ENCODE measurements at places on chromosomes 4 and X. TPM values are rescaled to one million over a fixed set of nuclear protein-coding genes. Genes with fewer than 3 reads are reported as not detected.

DNA sequence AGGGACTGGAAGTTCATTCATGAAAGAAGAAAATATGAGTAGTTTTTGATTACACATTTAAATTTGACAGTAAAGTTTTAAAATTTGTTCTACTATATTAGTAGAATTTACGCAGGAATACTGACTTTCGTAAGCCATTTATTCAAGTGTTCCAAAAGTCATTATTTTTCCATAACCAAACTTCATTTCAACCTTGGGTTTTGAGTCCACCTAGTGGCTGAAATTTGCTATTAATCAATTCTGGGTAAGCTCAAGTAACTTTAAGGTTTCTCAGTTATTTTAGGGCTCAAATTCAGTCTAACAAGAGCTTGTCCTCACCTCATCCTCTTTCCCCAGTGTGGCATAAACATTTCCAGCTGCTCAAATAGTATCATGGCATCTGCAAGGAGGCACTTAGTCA, 175.4 kb downstream of the SH3BGRL start:
- DNase-seq, result no peak

DNA sequence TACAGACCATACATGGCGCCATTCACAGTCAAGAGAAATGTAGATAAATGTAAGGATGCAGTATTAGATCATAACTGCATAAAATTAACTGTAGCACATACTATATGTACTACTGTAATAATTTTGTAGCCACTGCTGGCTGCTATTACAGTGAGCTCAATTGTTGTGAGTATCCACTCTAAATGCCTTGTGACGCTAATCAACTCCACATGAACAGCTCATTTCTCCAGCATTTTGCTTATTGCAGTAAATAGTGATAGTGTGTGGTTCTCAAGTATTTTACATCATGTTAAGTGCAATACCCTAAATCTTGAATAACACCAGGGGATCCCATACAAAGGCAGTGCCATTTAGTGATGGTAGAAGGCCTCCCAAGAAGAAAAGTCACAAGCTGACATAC, 21.2 kb downstream of the FGFBP1 start:
- no peak for DNase-seq

- no peak for DNase-seq
Measured at GRCh38 chr4:109094056-109094455, 208.4 kb downstream of the COL25A1 start.

GRCh38 chr4:90357117-90357710, 230.0 kb downstream of the CCSER1 start:
- DNase-seq, result no peak

- DNase-seq, result no peak
Measured at GRCh38 chr4:172995161-172995560, 173.4 kb upstream of the GALNT7 start.

DNA sequence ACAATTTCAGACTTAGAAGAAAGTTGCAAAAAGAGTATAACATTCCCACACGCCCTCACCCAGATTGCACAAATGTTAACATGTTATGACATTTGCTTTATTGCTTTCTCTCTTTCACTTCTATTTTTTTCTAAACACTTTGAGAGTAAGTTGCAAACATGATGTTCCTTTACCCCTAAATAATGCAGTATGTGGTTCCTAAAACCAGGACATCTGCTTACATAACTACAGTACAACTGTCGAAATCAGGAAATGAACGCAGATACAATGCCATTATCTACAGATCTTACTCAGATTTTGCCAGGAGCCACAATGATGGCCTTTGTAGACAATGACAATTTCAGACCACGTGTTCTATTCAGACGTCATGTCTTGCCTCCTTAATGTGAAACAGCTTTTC, 22.4 kb downstream of the SH3TC1 start:
- DNase-seq, result no peak

- DNase-seq, result no peak
Measured at GRCh38 chr4:110005461-110006056, 92.9 kb downstream of the EGF start.

DNA sequence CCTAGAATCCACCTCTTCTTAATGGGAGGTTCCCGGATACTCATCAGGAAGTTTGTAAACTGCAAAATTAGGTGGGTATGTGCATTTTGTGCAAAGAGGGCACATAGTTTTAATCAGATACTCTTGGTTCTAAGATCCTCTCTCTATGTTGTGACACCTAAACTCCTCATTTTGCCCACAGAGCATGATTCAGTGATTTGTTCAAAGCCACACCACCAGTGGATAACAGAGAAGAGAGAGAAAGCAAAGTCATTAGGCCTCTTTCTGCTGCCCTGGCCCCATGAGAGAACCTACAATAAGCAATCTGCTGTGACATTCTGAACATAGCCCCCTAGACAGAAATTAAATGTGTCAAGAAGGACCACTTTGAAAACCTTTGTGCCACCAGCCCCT, 72.3 kb upstream of the STIM2 start:
- no peak for DNase-seq

- no peak for DNase-seq
Measured at GRCh38 chr4:139374251-139374650, 72.0 kb upstream of the NDUFC1 start.

- no peak for DNase-seq
Measured at GRCh38 chrX:54415534-54416350, 24.5 kb upstream of the TSR2 start.

GRCh38 chr4:8234715-8235114, 34.8 kb upstream of the HTRA3 start:
- no peak for DNase-seq

DNA sequence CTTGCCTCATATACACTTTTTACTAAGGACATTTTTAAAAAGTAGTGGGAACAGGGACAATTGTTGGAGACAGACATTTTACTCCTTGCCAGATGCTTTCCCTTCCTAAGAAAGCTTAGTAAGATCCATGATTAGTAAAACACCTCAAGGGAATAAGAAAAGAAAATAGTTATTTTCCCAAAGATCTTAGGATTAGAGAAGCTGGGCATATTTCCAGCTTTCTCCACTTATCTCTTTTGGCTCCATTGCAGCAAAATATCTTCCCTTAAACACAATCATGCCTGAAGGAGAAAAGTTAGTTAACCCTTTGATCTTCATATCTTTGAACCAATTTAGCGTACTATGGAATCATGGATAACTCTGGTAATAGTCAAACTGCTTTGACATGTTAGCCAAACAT, 257.9 kb downstream of the PCDH18 start:
- DNase-seq, result no peak

- no peak for DNase-seq
Measured at GRCh38 chr4:48205107-48205506, 64.5 kb downstream of the TEC start.

DNA sequence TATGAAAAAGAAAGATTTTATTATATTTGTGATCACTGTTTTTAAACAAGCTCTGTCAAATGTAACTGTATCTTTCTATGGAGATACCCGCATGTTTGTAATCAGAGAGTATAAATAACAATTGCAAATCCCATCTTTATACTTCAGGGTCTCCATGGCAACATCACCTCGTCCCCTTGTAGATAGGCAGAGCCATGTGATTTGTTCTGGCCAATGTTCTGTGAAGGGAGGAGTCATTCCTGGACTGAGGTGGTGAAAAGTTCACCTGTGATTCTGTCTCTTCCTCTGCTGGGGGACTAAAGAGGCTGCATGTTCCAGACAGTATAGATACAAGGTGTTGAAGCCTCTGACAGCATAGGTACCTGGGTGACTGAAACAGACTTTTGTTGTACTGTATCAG, 45.6 kb upstream of the MED14 start:
- no peak for DNase-seq

GRCh38 chr4:124386648-124387047, 325.9 kb downstream of the ANKRD50 start:
- DNase-seq, result no peak

- peak; percentile 57 for DNase-seq
Measured at GRCh38 chrX:30653415-30654131, at the start of gene GK. GK (plus strand) TSS chrX:30653423; CDS start chrX:30653538, 115 bp downstream.

- peak; percentile 15 for DNase-seq
Measured at GRCh38 chr4:171812665-171813525, at the start of gene GALNTL6. GALNTL6 (plus strand) TSS chr4:171813404.

GRCh38 chr4:10722957-10723356, 38.4 kb upstream of the CLNK start:
- DNase-seq, result no peak

DNA sequence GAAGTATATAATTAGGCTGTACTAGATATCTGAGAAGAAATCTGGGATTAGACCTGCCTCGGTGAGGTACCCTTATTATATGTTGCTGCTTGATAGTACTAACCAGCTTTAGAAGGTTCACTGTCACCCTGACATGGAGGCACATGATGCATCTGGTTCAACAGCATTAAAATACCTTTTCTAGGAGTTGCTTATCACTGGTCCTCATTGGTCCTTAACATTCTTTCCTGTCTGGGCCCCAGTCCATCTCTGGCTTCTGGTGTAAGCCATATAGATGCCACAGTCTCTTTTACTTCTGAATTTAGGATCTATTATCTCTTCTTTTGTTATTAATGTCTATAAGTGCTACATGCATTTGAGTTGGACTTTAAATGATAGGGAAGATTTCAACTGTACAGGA, 40.2 kb downstream of the GPRIN3 start:
- no peak for DNase-seq

GRCh38 chr4:99722006-99722405, 64.4 kb upstream of the C4orf54 start:
- DNase-seq, result no peak

GRCh38 chrX:1027133-1027532, 185.3 kb downstream of the CRLF2 start:
- no peak for DNase-seq

MXRA5 gene
- total RNA-seq, result 6.7 TPM

CXCL1 gene
- 4.2 TPM for total RNA-seq

OTC gene
- 0.29 TPM for total RNA-seq

CNKSR2 gene
- total RNA-seq, result 0.36 TPM

IL15 gene
- total RNA-seq, result 2.2 TPM

LDOC1 gene
- 1.8 TPM for total RNA-seq

HSD17B13 gene
- not detected for total RNA-seq

GPR34 gene
- 1.6 TPM for total RNA-seq

MRPL1 gene
- 38.3 TPM for total RNA-seq

Data from psoas muscle (tissue), 8 donors.